Right lung (tissue), 10 donors: ENCODE measurements at places on chromosomes 3 and 15. TPM values are rescaled to one million over a fixed set of nuclear protein-coding genes. Genes with fewer than 3 reads are reported as not detected.

The DUOX1 gene
- polyA plus RNA-seq: 7.8 TPM

DNA sequence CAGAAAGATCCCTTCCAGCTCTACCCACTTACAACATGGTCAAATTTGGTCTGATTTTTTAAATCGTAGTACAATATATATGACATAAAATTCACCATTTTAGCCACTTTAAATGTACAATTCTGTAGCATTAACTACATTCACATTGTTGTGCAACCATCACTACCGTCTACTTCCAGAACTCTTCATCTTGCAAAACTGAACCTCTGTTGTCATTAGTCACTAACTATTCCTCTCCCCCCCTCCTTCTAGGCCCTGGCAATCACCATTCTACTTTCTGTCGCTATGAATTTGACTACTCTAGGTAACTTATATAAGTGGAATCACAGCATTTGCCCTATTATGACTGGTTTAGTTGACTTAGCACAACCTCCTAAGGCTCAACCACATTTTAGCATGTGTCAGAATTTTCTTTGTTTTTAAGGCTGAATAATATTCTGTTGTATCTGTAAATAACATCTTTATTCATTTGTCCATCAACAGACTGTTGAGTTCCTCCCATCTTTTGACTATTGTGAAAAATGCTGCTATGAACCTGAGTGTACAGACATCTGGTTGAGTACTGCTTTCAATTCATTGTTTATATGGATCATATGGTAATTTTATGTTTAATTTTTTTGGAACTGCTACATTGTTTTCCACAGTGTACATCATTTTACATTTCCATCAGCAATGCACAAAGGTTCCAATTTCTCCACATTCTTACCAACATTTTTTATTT lies 35.5 kb upstream of the CCR2 start:
- DNase-seq: no peak

The ARHGAP11A gene
- 19.5 TPM for polyA plus RNA-seq

The BNC1 gene
- polyA plus RNA-seq: 1.4 TPM

DNA sequence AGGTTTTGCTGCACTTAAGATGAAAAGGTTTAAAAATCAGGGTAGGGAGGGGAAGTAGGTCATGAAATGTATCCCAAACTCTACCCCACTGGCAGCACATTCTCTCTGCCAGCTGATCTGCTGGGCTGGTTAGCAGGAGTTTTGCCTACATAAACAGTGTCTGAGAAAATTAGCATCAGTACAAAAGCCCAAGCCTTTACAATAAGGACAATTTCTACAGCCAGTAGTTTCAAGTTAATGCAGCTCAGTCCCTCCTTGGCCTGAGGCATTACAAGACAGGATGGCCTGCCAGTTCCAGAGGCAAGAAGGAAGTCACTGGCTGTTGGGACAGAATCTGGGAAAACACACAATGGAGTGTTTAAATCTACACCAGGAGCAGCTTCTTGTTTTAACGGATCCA lies 32.8 kb downstream of the NCEH1 start:
- no peak for DNase-seq

- no peak for DNase-seq
These were observed 429 bp downstream of the PARP9 start for GRCh38 chr3:122563717-122564025.

- no peak for DNase-seq
These were observed 600.3 kb downstream of the OTOL1 start for GRCh38 chr3:162096874-162097273.

The PLA2G4D gene
- polyA plus RNA-seq: 0.12 TPM

DNA sequence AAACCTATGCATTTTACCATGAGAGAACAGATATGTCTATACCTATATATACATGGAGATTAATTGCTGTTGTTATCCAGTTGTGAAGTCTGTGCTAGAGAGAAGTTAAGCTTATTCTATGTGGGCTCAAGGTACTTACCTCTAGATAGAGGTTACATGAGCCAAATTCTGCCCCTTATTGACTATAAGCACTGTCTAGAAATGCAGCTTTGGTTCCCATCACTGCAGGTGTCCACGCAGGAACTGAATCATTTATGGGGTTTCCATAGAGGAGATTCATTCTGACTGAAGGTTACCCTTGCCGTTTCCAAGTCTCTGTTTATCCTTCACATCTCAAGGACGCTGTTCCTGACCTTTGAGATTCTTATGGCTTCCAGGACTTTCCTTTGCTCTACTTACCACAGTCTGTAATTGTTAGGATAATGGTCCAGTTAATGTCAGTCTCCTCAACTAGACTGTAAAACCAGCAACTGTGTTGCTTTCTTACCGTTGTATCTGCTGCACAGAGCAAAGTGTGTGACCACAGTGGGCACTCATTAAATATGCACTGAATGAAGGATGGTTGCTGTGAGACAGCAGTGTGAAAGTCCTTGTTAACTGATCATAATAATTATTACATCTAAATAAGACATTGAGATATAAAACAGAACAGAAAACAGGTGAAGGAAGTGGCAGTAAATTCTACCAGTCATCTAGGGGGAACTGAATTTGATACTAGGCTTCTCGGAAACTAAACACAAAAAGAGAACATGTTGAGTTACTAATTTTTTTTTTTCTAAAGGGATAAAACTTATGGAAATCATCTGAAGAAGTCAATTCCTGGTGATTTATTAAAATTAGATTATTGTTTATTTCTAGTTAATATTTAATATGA lies 44.0 kb upstream of the BCL6 start:
- DNase-seq: no peak

DNA sequence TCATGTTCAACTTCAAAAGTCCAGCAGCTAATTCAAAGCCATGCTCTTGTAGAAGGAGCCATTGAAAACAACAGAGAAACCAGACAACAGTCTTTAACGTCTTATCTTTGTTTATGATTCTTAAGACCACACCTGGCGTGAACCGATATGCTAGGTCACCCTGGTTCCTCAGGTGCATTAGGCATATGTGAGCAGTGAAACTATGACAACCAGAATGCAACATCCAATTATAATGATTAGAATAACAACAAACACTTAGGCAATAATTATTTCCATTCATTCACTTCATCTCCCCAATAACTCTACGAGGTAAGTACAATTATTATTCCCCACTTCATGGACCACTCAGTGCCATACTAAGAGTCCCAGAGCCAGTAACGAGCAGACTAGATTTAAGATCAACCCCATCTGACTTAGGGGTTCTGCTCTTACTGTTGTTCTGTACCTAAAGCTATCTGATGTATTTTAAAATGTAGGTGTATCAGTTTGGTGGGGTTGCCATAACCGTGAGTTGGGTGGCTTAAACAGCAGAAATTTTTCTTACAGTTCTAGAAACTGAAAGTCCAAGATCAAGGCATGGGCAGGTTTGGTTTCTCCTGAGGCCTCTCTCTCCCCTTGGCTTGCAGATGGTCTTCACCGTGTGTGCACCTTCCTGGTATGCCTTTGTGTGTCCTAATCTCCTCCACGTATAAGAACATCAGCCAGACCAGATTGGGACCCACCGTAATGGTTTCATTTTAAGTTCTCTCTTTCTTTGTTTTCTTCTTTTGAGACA lies 997.8 kb upstream of the CFAP20DC start:
- DNase-seq: no peak

- no peak for DNase-seq
These were observed 67.8 kb upstream of the SLC24A5 start for GRCh38 chr15:48052946-48053345.

DNA sequence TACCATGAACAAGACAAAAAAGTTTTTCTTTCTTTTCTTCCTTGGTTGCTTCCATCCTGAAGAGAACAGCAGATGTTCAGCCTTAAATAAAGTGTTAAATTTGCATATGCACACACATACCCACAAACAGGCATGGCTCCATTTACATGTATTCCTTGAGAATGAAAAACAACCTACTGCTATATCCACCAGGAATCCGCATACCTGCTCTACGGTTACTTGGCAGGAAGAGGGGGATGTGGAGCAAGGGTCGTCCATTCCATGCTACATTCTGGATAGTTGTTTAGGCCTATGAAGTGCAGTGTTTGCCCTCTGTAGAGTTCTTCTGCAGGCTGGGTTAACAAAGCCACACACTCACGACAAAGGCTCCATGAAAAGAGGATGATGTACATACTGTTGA lies 322.8 kb downstream of the KCNH8 start:
- no peak for DNase-seq

DNA sequence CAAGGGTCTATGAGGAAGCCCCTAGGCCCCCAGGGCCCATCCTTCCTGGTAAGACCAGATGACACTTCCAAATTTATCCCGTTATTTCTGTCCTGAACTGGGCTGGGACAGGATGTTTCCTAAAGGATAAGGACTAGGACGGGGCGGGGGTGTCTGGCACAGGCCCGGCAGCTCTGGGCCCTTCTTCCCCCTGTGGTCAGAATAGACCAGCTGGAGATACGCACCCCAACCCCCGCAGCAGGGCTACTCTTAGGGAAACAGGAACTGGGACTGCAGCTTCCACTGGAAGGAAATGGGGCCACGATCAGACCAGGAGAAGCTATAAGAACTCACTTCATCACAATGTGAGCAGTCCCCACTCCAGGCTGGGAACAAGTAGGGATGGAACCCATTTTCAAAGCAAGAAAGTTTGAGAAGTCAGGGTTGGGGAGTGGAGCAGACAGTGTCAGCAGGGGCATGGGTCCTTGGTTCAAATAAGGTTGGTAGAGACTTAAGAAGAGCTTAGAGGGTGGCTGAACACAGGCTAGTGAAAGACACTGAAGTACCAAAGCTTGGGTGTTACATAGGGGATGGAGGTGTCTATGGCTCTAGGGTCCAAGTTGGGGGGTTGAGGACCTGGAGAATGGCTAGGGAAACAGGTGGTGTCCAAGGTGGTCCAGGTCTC lies 1.1 kb downstream of the NCKIPSD start:
- no peak for DNase-seq

DNA sequence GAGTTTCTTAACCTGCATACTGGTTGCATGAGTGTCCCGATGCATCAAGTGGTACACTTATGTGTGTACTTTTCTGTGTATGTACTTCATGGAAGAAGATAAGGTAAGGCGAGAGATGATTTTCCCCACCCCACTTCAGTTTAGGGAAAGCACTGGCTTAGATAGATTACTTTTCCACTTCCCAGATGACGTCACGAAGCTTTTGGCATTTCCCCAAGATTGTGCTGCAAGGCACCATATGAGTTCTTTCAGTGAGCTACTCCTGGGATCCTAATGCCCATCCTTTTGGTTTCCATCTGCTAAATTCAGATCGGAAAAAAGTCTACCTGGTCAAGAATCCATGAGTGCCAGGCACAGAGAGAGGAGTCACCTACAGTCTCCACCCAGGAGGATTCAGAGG lies 4.5 kb downstream of the IL17RB start:
- DNase-seq: peak; percentile 38

DNA sequence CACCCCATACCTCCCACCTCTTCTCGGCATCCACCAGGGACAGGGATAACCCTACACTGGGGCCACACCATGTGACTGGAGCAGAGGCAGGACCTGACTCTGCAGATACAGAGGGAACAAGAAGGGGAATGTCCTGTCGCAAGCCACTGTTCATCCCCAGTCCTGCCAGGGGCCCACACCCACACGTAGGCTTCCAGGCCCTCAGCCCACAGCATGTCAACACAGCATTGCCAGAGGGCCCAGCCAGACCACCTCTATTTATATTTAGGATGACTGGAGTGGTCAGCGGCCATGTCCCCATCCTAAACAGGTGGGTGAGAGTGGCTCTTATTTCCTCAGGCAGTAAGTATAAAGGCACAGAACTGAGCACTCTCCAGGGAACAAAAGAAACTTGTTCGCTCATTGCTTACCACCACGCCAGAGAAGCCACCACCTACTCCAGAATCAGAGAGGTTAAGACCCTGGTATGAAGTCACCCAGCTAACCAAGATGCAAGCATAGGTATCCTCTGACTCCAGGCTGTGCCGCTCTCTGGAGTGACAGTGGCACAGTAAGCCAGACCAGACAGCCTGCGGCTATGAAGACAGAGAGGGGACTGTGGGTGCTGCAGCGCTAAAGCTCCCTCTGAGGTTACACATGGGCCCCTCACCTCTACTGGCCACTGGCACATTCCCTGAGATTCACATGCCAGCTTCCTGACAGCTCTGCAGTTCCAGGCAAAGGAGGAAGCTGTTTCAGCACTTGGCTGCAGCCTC lies 67.9 kb downstream of the LRIG1 start:
- DNase-seq: no peak

GRCh38 chr3:17579289-17580031 lies 163.0 kb downstream of the TBC1D5 start:
- no peak for DNase-seq

GRCh38 chr15:96123630-96124187 lies 206.8 kb upstream of the NR2F2 start:
- DNase-seq: no peak

DNA sequence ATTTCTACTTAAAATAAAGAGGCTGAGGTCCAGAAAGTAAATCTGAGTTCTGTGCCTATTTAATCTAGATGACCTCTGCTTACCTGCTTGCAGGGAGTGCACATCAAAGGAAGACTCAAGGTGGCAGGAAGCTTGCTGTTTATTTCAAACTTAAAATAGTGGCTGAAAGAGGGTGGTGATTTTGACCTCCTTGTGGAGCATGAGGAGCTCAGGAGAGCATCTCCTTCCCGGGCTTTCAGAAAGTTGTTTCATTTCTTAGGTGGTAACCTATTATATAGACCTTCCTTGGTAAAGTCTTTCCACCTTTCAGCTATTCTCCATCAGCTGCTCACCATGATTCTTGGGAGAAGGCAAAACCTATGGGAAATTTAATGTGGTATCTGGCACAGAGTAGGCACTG lies 494 bp downstream of the GCSAM start:
- no peak for DNase-seq

- DNase-seq: no peak
These were observed 945 bp upstream of the PLA2G4F start for GRCh38 chr15:42157381-42157780.

DNA sequence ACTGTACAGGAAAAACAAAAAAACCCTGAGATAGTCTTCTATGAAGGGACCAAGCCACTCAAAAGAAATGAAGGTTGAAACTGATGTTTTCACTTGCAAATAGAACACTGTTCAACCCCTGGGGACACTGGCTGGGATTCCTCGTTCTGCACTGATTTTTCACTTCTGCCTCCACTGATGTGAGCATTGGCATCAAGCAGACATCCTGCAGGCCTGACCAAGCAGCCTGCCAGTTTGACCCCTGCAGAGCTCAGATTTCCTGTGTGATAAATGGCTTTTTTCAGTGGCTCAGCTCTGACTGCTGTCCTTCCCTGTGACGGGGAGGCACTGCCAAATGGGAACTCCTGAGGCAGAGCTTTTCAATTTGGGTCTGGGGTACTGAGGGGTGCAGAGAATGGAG lies 50.0 kb downstream of the RASGRP1 start:
- DNase-seq: no peak

The MAP3K13 gene
- 47.3 TPM for polyA plus RNA-seq

The PP2D1 gene
- polyA plus RNA-seq: 0.91 TPM

GRCh38 chr15:41958002-41958420 lies 14.3 kb downstream of the EHD4 start:
- no peak for DNase-seq

GRCh38 chr15:66565741-66566144 lies at the start of gene LCTL:
TSS of gene LCTL (minus strand) at chr15:66565998. CDS start at chr15:66565365, 633 bp downstream.
- no peak for DNase-seq

DNA sequence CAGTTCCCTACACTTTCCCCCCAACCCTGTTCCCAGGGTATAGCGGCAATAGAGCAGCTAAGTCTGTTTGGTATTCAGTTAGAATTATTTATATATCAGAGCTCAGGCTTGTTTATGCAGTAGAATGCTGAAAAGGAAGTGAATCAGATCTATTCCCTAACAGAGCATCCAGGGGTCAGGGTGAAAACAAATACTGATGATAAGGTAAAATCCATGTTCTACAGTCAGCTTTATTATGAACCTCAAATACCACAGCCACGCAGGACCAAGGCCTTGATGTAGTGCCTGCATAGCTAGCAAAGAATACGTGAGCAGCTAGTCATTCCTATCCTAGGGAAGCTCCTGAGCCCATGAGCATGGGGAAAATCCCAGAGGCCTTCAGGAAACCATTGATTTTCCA lies 229.7 kb upstream of the ICE2 start:
- DNase-seq: no peak

GRCh38 chr3:184234224-184234623 lies 4.8 kb downstream of the VWA5B2 start:
- no peak for DNase-seq
